ENCODE measurements at places on chromosomes 2 and 18.

GRCh38 chr18:24031916-24032315 lies 17.4 kb downstream of the TTC39C start:
- DNase-seq: no peak

GRCh38 chr2:101961338-101962191 lies 30.2 kb upstream of the IL1R2 start:
- no peak for DNase-seq

DNA sequence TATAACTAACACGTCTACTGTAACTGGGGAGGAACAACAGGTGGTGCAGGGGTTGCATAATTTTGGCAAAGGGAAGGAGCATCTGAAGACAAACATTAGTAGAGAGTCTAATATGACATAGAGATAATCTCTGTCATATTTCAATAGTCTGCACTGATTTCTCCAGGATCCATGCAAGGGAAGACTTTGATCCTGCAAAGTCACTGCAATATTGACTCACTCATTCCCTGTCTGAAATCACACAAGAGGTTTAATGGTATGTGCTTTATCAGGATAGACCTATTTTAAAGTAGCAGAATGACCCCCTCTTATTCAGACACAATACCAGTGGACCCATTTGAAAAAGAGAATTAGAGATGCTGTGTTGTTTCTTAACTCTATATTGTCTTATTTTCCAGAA lies 98.7 kb upstream of the CAVIN2 start:
- DNase-seq: no peak

DNA sequence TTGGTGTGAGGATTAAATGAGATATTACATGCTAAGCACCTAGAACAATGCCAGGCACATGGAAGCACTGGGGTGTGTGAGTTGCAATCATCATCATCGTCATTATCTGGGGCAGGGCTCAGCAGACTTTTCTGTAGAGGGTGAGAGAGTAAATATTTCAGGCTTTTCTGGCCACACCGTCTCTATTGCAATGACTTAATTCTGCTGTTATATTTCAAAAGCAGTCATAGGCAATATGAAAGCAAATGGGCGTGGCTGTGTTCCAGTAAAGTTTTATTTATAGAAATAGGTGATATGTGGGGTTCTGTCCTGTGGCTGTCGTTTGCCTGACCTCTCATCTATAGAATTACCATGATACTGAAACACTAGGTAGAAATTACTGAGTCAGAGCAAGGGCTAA lies 60.6 kb downstream of the IL1R2 start:
- DNase-seq: no peak

GRCh38 chr2:11963966-11964365 lies 217.5 kb downstream of the LPIN1 start:
- no peak for DNase-seq

DNA sequence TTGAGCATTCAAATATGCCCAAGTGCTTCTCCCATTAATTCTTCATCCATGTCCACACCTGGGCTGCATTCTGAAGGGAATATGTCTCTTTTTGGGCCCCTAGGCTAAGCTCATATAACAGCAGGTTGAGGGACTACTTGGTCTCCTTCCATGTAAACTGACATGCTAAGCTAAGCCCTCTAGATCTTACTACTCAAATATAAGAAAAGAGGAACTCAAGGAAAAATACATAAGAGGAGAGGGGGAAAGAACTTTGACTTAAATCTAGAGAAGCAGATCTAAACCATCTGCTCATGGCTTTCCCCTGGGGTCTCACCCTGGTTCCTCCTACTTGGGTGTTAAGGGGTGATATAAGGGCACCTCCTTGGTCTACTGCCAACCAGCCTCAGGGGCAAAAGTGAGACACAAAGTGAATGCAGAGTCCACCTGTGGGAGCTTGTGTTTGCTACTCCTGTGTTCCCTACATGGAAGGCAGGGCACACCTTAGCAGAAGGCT lies 19.8 kb upstream of the NFU1 start:
- no peak for DNase-seq

GRCh38 chr2:15714002-15714401 lies 122.3 kb downstream of the DDX1 start:
- DNase-seq: no peak

DNA sequence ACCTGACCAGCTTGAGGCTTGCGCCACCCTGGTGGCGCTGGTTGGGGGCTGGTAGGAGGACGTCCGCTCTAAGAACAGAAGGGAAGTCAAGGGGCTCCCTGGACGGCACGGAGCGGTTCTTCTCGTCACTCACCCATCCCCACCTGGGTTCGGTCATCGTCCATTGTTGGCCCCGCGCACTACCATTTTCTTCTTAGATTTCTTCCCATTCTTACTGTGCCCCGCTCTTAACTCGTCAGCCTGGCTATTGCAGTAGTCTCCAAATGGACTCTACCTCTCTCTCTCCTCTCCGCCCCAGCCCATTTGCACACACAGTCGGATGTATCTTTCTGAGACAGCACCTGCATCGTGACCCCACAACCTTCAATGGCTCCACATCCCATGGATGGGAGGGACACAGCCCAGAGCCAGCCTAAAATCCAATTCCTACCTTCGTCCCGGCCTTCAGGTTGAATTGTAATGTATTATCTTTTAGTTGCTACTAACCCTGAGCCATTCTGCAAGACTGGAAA lies 814 bp upstream of the RAB1A start:
- no peak for DNase-seq

DNA sequence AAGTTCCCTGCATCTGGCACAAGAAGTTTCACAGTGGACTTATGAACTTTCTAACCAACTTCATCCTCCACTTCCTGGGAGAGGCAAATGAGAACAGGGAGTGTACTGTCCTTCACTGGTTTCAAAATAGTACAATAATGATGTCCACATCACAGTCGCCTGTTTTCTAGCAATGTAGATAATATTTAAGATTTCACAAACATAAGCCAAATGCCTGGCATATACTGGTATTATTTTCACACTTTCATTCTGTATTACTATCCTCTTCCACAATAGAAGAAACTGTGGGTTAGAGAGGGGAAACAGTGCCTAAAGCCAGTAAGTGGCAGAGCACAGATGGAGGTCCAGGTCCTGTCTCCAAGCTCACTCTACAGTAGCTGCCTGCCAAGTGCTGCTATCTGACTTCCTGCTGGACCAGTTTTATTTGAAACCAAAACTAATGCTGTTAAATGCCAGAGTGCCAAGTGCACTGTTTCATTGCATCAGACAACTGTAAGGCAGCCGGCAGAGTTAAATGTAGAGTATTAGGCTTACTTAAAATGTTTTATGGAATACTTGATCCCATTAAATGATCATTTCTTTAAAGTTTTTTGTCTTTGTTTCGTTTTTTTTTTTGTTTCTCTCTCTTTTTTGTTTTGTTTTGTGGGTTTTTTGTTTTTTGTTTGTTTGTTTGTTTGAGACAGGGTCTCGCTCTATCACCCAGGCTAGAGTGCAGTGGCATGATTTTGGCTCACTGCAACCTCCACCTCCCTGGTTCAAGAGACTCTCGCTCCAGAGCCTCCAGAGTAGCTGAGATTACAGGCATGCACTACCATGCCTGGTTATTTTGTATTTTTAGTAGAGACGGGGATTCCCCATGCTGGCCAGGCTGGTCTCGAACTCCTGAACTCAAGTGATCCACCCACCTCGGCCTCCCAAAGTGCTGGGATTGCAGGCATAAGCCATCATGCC lies 15.1 kb downstream of the COBLL1 start:
- DNase-seq: no peak

Measured in activated CD8-positive, alpha-beta T cell treated with anti-CD3 and anti-CD28 coated beads, Interleukin-2, amount 10 ng/mL, durations not matched to agents 7 days and 5 days (primary cell).